ENCODE measurements at places on chromosomes 1 and 21.

DNA sequence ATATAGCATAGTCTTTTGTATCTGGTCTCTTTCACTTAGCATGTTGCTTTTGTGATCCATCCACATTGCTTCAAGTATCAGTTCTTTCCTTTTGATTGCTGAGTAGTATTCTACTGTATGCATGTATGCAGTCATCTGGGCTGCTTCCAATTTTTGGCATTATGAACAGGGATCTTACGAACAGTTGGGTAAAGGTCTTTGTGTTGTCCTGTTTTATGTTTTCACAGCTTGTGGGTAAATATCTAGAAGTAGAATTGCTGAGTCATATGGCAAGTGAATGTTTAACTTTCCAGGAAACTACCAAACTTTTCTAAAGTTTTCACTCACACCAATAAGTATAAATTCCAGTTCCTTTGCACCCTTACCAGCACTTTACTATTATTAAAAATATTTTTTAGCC is 60.9 kb downstream of the LHX4 start:
- no peak for DNase-seq

DNA sequence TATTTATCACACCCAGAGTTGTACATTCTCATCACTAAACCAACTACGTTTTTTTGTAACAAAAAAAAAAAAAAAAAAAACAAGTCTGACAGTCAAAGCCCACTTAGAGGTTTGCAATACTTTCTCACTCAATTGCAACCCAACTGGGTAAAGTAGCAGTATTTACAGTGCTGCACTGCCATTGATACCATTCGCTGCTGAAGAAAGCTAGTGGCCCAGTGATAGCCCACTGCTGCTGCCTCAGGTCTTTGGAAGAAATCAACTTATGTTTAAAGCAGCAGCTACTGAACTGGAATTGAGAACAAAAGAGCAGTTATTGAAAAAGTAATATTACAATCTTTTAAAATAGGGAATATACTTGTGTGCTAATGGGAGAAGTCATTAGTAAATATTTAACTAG is 2.7 kb downstream of the HNRNPU start:
- DNase-seq: no peak

- DNase-seq: no peak
Measured at GRCh38 chr1:197439708-197440280, 171.7 kb downstream of the CRB1 start.

- DNase-seq: no peak
Measured at GRCh38 chr1:53080041-53080440, 18.0 kb downstream of the PODN start.

DNA sequence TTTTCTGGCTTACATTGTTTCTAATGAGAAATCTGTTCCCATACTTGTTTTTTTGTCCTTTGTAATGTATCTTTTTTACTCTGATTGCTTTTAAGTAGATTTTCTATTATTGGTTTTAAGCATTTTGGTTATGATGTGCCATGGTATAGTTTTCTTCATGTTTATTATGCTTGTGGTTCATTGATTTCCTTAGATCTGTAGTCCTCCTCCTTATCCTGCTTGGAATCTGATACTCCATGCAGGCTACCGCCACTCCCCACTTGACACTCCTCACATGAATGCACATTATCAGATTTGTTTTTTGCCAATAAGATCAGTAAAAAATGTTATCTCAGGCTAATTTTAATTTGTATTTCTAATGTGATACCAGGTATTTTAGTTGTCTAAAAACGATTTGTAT is 20.8 kb downstream of the UROD start:
- no peak for DNase-seq

- DNase-seq: no peak
Measured at GRCh38 chr1:236654957-236655356, 31.3 kb upstream of the ACTN2 start.

- no peak for DNase-seq
Measured at GRCh38 chr1:54142146-54142900, 10.5 kb downstream of the CDCP2 start.

GRCh38 chr1:81974222-81974841 is 173.6 kb downstream of the ADGRL2 start:
- DNase-seq: no peak

DNA sequence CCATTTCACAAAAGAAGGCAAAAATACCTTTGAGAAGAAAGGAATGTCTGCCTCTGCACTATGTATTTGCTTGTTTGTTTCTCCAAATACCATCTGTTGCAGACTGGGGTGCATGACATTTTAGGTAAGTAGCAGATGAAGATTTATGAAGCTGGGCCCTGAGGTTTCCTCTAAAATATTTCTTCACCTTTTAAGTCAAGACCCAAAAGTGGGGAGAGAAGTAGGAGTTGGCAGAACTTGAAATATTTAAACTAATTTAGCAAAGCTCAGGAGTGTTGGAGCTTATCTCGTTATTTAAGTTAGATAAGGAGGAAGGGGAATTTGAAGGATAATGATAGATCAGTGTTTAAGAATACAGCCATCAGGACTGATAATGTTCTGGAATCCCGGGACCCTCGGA is 152.9 kb downstream of the DHRS3 start:
- no peak for DNase-seq

DNA sequence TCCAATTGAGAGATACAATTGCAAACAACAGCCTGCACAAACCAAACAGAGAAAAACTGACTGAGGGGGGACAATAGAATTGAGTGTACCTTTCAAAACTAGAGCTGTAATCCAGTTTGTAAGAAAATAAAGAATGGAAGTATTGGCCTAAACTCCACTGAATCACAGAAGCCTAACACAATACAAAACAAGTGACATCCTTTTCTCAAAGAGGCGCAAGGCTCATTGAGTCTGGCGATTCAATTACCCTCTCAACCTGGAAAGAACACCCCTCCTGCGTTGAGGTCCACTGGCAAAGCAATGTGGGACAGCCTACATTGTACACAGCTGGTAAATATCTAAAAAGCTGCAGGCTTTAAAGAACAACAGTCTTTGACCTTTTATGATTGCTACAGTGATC is 182.6 kb downstream of the DPYD start:
- no peak for DNase-seq

- DNase-seq: peak; percentile 21
Measured at GRCh38 chr1:228236744-228237143, 28.9 kb downstream of the OBSCN start.

DNA sequence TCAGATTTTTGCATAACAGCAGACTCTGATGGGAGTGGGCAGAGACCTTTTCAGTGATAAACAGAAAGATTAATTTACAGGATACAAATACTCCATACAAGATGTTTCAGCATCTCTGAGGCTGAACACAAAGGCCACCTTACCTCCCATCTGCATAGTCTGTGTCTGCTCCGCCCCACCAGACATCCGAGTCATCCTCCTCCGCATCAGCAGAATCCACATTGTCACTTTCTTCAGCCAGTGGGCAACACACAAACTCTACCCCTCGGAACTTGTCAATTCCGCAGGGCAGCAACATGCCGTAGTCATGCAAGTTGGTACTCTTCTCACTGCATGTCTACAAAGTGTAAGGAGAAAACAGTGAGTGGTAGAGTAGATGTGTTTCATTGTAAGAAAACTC is 119.7 kb downstream of the APP start:
- DNase-seq: no peak

DNA sequence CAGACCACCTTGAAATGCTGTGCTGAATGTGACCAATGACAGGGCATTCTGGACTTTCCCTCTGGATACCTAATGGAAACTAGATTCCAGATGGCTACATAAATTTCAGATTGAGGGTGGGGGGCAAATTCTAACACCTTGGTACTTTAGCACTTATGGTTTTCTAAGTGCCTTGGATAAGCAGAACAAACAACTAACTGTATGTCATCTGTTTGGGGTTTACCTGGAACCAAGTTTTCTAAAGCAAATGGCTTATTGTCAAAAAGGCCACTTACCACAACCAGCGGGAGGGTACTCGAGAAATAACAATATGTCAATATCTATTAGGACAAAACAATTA is 39.1 kb downstream of the GPR3 start:
- no peak for DNase-seq
